Stimulated activated CD4-positive, alpha-beta T cell treated with anti-CD3 and anti-CD28 coated beads, Interleukin-4, amount 100 ng/mL, for 24 hours (primary cell): ENCODE measurements at places on chromosomes 5 and 9.

GRCh38 chr5:179298181-179298993 lies 46.9 kb downstream of the ADAMTS2 start:
- DNase-seq, result no peak

DNA sequence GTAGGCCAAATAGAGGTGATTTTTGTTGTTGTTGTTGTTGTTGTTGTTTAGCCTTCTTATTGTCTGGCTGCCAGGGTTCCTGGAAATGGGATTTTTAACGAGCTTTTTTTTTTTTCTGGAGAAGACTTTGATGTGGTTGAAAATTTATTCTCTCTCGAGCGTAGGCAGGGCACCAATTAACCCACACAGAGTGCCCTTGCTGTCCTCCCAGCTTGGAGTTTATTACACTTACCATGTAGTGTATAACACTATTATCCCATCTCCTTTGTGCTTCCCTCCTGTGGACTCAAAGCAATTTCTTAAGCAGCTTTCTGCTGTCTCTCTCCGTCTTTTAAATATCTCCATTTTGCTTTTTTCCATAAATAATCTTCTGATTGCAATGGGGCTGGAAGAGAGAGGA lies 57.4 kb downstream of the OR2K2 start:
- no peak for DNase-seq

DNA sequence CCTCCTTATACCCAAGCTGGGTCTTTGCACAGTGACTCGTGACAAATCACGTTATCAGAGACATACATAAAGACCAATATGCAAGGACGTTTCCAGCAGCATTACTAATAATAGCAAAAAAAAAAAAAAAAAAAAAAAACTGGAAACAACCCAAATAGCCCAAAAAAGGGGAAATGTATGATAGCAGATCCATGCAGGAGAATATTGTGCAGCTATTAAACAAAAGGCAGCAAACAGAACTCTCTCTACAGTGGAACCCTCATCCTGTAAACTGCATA lies 37.7 kb downstream of the C5orf15 start:
- no peak for DNase-seq

DNA sequence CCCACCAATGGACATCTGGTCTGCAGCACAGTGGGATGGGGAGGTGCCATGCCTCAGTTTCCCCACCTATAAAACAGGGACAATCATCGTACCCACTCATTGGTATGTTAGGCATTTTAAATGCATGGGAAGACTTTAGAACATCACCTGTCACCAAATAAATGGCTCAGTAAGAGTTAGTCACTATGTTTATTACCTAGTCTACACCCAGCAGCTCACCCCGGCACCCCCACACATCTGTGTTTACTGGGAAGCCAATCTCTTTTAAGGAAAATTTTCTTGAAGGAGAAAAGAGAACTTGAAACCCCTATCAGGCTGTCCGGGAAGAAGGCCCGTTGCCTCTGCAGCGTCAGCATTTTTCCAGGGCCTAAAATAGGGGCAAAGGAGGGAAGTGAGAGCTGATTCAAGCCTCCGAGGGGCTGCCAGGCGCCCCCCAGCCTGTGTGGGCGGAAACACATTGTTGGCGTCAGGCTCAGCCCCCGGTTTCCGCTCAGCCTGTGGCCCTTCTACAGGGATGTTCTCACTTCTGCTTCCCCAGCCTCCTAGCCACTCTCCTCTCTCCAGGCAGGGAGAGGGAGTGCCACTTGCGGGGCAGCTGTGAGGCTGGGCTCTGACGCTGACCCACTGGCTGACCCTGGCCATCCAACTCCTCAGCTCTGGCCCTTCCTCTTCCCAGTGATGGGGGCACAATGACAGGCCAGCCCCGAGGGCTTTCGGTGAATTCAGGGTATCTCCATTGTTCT lies 4.6 kb downstream of the CSF1R start:
- no peak for DNase-seq

- DNase-seq, result no peak
These were observed 17.5 kb upstream of the NDUFB6 start for GRCh38 chr9:32590476-32590875.

- no peak for DNase-seq
These were observed 106.9 kb upstream of the SEMA6A start for GRCh38 chr5:116681334-116682013.

DNA sequence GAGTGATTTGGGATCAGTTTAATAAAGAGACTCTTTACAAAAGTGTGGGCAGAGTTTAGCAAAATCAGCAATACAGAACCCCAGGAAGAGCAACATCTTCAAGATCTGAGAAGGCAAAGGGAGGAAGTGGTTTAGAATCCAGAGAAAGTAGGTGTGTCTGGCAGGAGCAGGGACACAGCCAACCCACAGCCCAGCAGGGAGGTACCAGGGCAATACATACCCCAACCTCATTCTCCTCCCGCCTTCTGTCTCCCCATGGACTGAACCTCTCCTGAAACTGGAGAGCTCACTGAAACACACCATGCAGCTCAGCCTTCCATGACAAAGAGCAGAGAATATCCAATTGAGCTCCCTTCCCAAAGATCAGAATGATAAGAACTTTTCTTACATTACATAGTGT lies 283.4 kb downstream of the PRELID2 start:
- DNase-seq, result no peak

DNA sequence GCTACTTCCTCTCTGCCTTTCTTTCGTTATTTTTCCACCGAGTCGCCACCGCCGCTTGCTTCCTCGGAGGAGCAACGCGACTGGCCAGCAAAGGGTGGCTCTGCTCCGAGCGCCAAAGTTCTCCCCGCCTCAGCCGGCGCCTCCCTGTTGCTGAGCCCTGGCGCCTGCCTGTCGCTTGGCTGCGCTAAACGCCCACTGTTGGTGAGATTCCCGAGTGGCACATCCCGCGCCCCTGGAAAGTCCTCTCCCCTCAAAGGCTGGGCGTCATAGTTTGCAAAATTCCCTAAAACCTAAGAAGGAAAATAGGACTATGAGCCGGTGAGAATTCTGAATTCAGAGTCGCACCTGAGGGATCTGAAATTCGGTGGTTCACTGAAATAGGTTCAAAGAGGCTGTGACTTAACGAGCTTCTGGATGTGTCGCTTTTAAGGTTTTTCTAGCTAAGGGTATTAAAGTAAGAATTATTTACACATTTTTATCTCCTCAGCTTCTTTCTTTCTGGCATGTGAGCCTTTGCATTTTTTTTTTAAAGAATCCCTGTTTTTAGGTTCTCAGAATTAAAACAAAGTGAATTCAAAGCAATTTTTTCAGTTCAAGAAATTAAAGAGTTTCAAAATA lies at the start of gene GRIN3A:
GRIN3A (minus strand) TSS at position 82 of the 618 bp plus-strand sequence. CDS start 668 bp downstream, outside the sequence.
- DNase-seq, result no peak

- no peak for DNase-seq
These were observed 97.2 kb downstream of the TRIO start for GRCh38 chr5:14240359-14240758.

DNA sequence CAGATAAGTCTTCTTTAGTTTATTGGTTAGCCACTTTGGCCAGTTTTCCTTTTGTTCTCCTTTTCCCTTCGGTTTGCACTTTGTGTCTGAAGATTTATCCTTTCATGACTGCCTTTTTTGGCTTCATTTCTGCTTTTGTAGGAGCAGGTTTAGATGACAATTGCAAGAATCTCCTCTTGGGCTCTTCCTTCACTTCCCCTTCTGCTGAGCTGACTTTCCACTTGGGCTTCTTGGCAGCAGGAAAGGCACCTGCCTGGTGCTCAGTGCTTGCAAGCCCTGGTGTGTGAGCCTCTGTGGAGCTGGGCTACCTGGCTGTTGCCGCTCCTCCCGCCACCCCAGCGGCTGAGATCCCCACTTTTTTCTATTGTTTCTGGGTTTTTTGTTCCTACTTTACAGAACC lies 7.3 kb downstream of the CCDC112 start:
- DNase-seq, result no peak

DNA sequence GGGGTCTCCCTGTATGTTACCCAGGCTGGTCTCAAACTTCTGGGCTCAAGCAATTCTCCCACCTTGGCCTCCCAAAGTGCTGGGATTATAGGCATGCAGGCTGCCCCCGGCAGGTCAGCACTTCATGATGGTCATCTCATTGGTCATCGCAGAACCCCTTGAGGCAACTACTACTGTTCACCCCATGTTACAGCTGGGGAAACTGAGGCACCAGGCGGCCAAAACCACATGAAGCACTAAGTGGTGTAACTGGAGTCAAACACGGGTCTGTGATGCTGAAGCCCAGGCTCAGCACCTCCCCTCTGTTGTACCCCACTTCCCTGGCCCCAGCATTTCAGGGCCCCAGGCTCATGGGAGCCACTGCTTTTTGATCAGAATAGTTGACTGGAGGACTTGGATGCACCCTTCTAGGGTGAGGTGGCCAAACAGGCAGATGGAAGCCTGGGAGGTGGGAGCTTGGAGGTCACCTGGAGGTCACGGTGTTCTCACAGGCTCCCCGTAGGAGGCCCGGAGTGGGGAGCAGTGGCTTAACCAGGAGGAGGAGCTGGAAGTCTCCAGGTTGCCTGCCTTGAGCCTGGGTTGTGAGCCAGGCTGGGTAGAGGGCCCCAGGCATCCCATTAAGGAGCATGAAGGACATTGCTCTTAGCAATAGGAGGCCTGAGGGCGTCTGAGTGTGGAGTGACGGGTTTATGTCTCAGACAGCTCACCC lies 57.3 kb upstream of the RPL26L1 start:
- DNase-seq, result no peak

DNA sequence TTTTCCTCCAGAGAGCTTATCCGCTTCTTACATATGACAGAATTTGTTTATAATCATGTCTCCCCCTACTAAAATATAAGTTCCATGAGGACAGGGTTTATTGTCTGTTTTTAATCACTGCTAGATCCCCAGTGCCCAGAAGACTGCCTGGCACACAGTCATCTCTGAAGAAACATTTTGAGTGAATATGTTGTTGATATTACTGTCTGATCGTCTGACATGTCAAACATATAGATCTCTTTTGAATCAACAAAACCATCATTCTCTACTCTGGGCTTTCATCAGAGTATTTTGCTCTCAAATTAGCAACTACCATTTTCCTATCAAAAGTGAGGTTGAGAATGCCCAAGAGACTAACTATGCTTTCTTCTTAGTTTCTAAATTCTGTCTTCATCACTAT lies 67.3 kb upstream of the SHISAL2B start:
- no peak for DNase-seq

DNA sequence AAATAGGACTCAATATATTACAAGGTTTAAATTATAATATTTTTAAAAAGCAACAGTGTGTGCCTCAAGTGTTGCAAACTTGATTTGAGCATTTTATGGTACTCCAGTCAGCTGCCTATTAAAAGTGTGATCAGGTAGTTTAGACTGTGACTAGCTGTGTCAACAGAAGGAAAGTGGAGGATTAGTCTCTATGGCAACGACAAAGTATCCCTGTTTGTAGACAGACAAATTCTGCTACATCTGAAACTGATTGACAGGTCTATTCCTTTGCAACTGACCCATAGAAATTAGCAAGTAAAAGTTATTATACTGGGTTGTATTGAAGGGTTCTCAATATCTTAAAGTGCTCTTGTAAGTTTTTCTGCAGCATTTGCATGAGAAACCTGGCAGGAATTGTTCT lies 249.8 kb upstream of the ARRDC3 start:
- DNase-seq, result no peak

DNA sequence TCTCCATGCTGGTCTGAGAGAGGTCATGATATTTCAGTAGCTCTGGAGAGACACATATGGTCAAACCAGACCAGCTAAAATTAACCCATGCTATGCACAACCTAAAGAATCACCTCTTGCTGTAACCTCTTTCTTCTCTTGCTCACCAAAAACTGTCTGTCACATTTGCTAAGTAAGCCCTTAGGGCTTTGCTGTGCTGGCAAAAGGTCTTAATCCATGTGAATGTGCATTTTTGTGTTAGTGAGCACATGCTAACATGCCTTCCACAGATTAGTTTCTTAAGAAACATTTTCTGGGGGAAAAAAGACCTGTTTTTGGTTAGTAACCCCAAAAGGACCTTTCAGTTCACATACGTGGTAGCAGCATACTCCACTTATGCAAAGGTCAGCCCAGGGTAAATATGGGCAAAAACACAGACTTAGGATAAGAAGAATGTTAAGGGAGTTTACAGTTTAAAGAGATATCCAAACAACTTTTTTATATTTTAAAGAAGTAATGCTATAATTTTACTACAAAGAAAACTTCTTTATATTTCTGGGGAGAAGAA lies 124.2 kb upstream of the CCDC152 start:
- no peak for DNase-seq

DNA sequence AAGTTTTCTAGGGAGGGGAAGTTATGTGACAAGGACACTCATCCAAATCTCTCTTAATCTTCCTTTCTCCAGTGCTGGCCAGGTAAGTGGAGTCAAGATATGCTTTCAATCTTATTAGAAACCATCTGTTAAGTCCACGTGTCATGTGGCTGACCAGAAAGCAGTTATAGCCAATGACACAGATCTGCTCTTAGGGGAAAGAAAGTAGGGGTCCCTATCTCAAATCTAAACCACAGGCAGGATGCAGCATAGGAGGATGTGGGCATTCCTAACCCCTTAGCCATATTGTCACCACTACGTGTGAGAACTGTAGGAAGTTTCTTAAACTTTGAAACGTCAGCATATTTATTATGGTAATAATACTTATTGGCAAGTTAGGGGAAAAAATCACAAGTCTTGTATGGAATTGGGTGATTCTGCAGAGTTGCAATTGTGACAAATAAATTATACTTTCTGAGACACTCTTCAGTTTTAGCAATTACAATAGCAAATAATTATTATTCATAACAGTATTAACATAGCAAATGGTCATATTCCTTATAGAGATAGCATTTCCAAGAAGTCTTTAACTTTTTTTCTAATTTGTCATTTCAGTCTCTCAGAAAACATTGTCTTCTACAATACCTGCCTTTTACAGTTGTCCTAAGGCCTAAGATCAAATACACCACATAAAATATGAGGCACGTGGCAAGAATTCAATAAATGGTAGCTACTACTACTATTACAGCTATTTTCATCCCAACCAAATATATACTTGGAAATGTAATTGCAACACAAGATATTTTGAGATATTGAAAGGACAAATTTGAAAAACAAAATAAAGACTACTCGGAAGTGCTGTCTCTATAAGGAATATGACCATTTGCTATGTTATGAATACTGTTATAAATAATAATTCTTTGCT lies 236.9 kb downstream of the PDE4D start:
- DNase-seq, result no peak

DNA sequence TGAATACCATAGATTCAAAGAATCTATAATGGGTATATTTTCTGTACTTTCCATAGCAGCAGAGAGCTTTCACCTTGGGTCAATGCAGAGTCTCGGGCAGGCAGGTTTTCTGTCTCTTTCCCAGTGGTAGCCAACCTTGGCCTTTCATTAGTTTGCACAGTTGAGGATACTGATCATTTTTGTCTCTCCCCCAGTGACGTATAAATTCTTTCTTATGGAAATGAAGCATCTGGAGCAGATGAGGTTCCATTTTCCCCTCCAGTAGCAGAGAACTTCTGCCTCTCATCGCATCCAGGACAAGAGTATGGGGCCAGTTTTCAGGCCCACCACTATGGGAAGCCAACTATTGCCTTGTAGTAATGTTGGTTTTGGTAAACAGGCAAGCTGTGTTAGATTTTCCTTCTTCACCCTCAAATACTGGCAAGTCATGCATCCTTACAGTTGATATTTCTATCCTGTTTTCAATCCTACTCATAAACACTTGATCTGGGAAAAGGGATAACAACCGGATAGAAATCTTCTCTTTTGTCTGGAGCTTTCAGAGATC lies 845.2 kb upstream of the CDH18 start:
- DNase-seq, result no peak

- DNase-seq, result peak; percentile 54
These were observed 778 bp downstream of the TRIM41 start for GRCh38 chr5:181223729-181224389.

- DNase-seq, result no peak
These were observed 9.4 kb downstream of the GADD45G start for GRCh38 chr9:89613912-89614892.
